Stimulated activated CD8-positive, alpha-beta memory T cell treated with anti-CD3 and anti-CD28 coated beads, Interleukin-4, amount 100 ng/mL, for 1 hour (primary cell): ENCODE measurements at places on chromosomes 2 and 18.

DNA sequence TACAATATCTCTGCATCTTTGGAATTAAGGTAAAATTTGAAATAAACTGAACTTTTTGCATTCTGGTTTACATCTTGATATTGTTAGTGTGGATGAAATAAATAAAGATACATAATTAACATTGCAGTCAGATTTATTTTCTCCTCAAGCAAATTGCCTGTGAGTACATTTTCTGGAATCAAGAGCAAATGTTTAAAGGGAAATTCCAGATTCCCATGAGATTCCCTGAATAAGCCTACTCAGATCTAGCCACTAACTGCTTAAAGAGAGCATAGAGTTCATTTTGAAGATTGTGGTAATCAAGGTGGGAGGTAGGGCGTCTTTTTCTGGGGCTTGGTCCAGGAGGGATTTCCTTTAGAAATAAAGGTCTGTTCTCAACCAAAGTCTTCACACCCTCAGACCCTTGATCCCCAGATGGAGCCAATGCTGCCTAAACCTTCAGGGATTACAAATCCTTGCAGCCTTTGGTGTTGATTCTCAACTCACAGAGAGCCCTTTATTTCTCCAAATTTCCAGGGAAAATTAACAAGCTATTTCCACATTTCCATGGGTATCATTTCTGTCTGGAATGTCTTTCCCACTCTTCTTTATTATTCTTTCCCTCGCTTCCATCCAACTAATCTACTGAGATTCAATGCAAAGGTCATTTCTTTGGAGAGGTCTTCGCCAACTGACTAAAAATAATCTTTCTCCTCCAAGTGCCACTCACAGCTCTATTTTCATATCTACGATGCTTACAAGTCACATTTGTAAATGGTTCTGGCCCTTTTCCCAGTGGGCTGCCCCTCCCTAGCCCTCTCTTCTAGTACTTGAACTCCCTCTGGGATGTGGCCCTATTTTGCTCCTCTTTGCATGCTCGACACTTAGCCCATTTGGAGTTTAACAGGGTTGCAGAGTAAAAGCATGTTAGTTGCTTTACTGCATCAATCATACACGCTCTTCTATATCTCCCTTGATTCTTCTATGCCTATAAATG, 79.8 kb upstream of the SPATS2L start:
- DNase-seq: no peak

DNA sequence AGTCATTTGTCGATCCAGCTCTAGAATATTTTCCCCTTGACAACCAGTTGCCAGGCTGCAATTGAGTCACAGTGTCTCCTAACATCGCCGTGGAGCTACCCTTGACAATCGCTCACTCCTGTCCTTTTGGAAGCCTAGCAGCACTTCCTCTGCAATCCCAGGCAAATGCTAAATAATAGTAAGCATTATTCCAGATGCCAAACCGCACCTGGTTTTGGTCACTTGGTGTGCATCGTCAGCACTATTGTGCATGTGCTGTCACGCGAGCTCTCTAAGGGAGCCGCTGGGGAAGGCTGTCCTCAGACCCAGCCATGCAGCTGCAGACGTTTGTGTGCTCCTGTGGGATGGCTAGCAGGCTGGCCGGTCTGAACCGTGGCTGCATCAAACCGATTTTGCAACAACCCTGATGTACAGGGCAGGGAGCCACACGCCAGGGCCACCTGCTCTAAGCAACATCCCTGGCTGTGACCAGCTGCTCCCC, 549.5 kb upstream of the ID2 start:
- no peak for DNase-seq

DNA sequence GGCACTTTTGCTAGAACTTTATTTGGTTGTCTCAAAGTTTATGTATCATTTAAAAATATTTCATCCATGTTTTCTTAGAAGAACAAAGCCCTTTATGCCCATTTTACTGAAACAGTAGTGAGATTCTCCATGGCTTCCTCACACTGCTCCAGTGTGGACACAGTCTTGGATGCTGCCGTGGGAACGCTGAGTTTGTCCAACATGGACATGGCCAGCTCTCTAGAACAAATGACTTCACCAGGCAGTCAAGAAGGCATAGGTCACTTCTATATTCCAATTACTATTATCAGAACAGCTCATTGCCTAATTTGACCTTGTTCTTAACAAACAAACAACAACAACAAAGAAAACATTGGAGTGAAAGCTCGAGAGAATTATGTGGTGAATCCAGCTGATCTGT, 414.1 kb upstream of the ID2 start:
- DNase-seq: no peak

- DNase-seq: no peak
Observed at GRCh38 chr2:44965684-44966083, 24.2 kb downstream of the SIX3 start.

- no peak for DNase-seq
Observed at GRCh38 chr2:236169741-236170589, 1.8 kb upstream of the GBX2 start.

DNA sequence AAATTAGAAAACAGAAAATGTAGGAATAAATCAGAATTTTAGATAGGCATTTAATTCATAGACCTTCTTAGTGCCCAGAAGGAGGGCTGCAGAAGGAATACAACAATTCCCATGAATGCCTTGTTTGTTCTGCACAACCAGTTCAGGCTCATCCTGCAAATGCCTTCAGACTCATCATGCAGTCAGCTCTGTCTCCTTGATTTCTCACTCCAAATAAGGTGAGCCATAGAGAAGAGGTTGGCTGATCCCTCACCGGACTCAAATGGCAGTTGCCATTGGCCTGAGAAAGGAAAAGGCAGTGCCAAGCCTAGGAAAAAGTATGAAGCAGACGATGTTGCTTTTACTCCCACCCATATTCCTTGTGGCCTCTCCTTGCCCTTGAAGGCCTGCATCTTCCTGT, 50.3 kb downstream of the DSC3 start:
- no peak for DNase-seq

- DNase-seq: no peak
Observed at GRCh38 chr2:215554689-215555498, 119.0 kb upstream of the FN1 start.

GRCh38 chr18:61308795-61309393, 24.3 kb upstream of the CDH20 start:
- no peak for DNase-seq

GRCh38 chr18:36590621-36591580, 237.9 kb downstream of the TPGS2 start:
- no peak for DNase-seq

DNA sequence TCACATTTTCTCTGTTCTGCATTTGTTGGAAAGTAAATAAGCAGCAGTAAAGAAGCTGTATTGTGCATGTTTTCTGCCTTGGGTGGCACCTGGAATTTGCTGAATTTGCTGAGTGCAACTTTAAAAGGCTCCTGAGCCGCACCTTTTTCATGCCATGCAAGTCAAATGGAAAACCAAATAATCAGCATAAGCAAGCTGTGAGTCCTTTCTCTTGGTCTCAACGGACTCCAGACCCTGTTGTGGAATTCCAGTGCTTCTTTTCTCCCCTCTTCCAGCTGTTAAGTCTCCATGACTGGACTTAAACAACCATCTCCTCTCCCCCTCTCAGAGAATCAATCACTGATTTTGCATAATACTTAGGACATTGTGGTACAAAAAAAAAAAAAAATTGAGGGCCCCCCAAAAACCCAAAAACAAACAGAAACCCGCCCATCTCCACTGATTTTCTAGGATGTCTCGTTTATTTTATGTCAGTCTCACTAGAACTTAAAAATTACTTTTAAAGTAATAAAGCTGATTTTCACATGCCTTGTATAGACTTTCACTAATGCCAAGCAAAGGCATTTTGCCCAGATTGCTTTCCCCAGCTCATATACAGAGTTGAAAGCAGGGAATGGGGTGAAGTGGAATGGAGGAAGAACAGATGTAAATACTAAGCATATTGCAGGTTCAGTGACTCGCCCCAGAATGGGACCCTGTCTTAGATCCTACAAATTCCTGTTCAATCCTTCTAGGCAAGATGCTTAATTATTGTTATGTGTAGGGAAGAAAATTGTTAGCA, 5.1 kb upstream of the CETN1 start:
- no peak for DNase-seq

DNA sequence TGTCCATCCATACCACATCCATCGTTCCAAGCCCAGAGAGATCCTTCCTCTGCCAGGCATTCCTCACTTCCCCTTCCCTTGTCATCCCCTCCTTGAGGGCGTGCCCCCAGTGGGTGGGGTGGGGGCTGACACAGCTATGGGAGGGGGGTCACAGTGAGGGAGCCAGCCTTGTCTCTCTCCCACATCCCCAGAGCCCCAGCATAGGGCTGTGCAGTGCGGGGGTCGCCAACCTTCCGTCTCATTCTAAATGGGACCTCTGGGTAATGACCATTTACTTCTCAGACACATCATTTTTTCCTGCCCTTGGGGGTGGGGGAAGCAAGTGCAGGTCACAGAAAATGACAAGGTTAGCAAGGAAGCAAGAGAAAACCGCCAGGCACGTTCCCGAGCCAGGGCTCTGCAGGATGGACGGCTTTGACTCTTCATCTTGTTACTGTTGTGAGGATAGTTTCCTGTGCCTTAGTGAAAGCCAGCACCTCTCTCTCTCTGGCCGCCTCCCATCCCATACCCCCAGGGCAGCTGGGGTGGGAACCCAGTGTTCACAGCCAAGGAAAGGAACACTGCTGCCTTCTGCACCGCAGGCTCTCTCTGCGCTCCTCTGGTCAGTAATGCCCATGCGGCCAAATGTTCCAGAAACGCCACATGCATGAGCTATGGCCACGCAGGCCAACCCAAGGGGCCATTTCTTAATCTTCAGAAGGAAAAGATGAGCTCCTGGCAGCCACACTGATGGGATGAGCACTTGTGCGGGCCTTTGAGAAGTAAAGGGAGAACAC, 22.7 kb upstream of the OTOS start:
- DNase-seq: no peak

DNA sequence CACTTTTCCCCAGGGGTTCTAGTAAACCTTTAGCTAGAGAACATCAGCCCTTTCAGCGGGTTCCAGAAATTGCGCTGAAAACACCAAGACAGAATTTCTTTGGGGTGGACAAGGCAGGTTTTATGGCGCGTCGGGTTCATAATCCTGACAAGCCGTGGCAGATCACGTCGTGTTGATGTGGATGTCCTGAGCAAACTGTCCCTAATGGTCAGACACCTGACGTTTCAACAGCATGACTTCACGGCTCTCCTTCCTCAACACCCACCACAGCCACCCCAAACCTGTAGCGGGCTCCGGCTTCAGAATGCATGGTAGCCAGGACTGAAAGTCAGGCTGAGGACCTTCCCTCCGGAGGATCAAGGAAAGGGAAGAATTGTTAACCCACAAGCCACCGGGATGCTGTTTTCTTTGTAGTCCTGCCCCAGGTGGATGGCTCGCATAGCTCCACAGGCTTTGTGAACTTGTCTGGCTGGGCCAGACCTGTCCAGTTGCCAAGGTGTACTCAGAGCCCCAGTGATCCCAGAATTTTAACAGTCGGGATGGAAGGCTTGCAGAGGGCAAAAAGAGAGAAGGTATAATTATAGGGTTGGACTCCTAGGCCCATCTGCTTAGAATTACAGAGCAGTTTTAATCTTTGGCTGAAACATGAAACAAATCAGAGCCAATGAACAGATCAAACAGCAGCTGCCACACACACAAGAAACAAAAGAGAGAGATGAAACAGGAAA, 1.5 kb downstream of the APCDD1 start:
- no peak for DNase-seq

DNA sequence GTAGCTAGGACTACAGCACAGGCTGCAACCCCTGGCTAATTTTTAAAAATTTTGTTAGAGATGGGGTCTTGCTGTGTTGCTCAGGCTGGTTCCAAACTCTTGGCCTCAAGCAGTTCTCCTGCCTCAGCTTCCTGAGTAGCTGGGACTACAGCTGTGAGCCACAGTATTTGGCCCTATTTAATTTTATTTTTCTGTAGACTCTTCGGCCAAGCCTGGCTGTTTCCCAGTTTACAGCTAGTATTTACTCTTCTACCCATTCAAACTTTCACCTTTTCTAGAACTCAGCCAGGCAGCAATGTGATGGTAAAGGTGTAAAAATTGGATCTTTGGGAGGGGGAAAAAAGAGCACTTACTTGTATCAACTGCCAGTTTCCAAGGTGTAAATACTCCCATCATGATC, 35.3 kb downstream of the SH3RF3 start:
- DNase-seq: no peak

DNA sequence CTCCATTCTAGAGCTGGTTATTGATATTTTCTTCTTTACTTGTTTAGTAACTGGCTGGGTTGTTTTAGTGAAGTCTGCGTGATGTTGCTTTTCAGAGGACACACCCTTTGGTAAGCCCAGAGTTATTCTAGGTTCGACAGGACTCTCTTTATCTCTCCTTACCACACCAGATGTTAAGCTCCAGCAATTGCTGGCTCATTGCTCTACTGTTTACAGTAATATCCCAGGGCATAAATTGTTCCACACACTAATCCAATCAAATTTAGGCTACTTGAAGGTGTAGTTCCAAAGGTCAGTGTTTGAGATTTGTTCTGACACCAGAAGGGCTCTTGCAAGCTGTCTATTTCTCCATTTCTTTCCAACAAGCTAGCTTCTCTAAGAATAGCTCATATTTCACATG, 506.6 kb downstream of the NR4A2 start:
- no peak for DNase-seq

DNA sequence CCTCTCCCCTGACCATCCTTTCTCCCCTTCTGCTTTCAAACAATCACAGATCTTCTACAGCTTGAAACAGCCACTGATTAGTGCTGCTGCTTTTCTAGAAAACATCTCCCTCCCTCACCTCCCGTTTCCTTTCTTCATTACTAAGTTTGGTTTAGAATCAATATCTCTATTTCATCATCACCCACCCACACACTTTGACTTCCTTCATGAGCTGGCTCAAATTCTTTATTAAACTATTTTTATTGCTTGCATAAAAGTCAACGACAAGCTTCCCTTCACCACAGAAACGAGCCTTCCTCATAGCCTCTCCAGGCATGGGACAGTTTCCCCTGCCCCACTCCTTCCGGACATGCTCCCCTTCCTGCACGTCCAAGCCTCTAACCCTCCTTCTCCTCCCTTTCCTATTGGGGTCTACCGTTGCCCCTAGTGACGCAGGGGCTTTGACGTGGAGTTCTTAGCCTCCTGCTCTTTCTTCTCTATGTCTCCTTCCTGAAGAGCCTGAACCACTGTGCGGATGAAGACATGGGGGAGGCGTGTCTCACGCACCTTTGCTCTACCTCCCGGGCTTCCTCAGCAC, 172.0 kb downstream of the AFF3 start:
- DNase-seq: no peak

DNA sequence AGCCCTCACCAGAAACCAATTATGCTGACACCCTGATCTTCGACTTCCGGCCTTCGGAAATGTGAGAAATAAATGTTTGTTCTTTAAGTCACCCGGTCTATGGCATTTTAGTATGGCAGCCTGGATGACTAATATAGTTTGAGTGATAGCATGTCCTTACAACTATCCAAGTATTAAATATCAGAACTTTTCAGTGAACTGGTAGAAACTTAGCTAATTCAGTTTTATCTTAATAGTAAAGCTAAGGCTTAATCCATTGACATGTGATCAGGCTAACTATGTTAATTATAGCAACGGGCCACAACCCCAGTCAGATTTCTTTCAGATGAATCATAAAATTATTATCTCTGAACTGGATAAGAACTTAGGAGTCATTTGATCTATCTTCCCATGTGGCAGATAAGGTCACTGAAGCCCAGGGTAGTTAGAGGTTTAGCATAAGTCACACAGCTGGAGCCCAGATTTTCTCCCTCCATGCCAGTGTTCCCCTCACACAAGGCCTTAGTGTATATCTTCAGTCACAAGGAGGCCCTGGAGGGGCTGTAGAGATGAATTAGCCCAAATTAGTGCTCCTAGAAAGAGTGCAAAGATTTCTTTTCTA, 40.7 kb upstream of the UPP2 start:
- DNase-seq: no peak

- no peak for DNase-seq
Observed at GRCh38 chr2:19746611-19747309, 155.0 kb downstream of the TTC32 start.

GRCh38 chr2:31253356-31254131, 19.6 kb downstream of the EHD3 start:
- no peak for DNase-seq
